Esophagus mucosa (tissue), 1 donor: ENCODE measurements at places on chromosomes 13 and 19.

DNA sequence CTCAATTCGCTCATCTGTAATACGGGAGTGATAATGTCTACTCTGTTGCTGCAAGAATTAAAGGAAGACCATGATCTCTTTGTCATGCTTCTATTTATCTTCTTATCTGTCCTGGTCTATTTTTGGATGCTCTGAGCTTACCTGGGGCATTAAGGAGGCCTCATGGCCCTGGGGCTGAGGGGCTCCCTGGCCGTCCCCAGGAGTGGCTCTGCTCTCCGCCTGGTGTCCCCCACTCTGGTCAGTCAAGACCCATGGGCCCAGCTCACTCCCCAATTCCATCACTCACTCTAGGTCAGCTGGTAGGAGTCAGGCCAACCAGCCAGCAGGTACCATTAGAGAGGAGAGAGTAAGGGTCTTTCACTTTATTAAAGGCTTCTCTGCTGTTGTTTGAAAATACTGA is 1.1 kb upstream of the CHST8 start:
- no peak for ATAC-seq

DNA sequence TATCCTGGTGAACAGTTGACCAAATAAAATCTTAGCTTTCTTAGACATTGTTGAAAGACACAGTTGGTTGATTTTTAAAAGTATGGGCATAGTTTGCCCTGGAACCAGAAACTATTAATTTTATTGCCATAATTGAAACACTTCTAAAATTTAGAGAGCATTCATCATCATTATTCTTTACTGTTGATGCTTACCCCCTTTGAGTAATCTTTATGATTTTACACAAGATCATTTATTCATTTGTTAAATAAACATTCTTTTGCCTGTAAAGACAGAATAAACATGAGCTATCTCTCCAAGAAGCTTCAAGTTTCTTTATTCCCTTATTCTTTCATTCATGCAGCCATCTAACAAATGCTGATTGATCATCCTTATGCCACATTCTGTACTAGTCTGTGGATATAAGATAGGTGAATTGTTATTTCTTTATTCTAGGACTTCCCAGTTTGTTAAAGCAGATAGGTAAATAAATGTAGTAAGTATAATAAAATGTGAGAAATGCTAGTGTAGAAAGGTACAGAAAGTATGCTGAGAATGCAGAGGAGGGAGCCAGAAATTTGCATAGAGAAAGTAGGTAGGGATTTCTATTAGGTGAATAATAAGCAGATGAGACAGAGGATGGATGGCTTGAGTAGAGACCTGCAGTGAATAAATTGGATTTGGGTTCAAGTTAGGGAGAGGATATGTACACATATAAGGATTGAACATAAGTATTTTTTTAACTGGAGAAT is 8.2 kb downstream of the SERTM1 start:
- no peak for ATAC-seq

DNA sequence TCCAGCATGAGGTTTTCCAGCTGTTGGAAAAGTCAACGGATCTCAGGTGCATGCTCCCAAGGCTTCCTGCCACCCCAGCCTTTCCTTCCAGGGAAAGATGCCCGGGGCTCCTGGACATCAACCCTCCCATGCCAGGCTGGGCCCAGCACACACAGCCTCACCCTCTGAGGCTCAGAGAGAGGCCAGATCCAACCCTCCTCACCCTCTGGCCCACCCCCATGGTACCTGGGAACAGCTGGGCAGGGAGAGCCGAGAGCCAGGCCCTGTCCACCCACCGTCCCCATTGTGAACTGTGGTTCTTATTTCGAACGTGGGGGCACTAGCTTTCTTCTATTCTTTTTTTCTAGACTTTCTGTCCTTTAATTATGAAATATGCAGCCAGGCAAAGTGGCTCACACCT is 9.9 kb upstream of the CCNP start:
- no peak for ATAC-seq

DNA sequence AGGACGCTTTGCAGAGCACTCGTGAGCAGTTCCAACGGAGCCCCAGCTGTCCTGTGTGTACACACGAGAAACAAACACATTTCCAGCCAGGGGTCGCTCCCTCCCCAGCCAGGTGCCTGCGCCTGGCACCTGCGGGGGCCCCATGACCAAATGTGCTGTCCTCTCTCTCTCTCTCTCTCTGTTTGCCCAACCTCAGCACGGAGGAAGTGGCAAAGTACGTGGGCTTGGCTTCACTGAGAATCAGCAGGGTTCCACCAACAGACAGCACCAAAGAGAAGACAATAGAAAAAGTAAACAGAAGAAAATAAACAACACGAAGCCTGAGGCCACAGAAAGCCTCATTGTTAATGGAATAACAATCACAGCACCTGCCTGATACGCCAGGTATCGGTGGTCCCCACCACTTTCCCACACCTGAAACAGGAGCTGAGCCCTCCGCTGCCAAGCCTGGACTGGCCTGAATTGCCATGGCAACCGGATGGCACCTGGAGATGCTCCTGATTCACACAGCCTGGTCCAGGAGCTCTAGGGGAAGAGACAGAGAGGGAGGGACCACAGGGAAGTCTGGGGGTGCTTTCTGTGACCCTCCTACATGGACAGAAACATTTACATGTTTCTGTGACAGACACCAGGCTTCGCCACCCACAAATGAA is 103.9 kb upstream of the CACNA1A start:
- no peak for ATAC-seq

DNA sequence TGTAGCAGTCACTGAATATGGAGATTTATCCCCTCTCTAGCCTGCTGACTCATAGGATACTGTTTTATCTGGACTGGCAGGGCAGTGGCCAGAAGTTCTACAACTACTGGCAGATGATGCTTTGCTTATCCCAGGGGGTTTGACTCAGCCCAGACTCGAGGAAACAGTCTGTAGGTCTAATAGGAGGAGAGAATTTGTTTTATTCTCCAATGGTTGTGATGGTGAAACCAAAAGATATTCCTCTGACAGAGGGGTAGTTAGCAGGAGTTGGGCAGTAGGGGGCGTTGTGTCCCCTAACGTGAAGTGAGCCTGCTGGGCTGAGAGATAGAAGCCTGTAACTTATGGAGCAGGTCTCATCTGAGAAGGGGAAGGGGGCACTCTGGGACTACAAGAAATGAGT is 74.9 kb downstream of the WTIP start:
- ATAC-seq: no peak

DNA sequence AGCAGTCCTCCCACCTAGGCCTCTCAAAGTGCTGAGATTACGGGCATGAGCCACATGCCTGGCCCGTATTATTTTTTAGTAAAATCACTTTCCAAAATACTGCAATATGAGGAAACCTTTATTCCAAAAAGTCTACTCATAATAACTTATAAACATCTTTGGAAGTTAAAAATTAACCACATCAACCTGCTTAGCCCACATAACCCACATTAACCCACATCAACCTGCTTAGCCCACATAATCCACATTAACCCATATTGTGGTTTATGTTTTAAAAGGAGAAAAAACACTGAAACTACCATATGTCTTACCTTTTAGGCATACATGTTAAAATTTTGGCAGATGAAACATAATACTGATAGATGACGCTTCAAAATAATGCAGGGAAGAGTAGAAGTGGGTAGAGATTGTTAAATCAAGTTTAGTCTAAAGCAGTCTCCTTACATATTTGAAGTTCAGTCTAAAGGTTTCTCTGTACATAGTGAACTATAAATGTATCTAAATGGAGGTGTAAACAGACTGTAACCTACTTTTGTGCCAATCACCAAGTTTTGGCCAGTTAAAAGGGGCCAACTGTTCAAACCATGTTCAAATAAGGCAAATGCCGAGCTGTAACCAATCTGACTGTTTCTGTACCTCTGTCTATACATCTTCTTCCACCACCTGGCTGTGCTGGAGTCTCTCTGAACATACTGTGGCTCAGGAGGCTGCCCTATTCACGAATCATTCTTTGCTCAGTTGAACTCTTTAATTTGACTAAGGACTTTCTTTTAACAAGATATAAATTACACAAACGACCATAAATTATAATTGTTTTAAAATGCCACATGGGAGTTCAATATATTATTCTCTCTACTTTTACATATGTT is 14.5 kb downstream of the KPNA3 start:
- ATAC-seq: no peak

GRCh38 chr19:54231077-54231931 is 8.5 kb upstream of the LILRB3 start:
- peak; percentile 89 for ATAC-seq

GRCh38 chr19:12782424-12783290 is 7.3 kb upstream of the HOOK2 start:
- ATAC-seq: peak; percentile 51

DNA sequence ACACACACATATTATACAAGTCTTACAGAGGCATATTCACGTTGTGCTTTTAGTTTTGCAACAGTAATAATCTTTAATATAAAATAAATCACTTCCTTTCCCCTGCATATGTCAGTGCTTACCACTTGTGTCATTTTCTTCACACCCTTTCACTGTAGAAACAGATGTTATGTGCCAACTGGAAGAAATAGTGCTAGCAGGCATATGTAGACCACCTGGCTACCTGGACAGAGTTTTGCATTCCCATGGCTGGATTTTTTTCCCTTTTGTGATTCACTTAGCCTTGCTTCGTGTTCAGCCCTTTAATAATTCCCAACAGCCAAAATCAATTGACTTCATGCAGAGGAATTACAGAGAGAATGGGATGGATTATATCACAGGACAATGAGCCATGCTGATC is 399.1 kb upstream of the SPRY2 start:
- no peak for ATAC-seq

GRCh38 chr19:45137179-45137761 is 23.5 kb downstream of the NKPD1 start:
- ATAC-seq: no peak

- peak; percentile 99 for ATAC-seq
Observed at GRCh38 chr13:84479656-84480055, 597.4 kb upstream of the SLITRK1 start.

DNA sequence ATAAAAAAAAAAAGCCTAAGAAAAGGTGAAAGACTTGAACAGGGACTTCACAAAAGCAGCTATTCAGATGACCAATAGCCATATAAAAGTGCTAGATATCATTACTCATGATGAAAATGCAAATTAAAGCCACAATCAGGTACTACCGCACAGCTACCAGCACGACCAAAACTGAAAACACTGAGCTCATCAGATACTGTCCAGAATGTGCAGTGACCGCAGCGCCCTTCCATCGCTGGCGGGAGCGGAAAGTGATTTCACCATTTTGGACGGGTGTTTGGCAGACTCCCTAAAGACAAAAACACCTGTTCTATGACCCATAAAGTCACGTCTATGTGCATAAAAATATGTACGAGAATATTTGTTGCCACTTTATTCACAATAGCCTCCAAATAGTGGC is 60.7 kb downstream of the SLC6A16 start:
- ATAC-seq: no peak

- peak; percentile 84 for ATAC-seq
Observed at GRCh38 chr13:100514788-100515409, 73.7 kb downstream of the GGACT start.

- no peak for ATAC-seq
Observed at GRCh38 chr13:73820688-73821087, 313.5 kb downstream of the KLF12 start.

DNA sequence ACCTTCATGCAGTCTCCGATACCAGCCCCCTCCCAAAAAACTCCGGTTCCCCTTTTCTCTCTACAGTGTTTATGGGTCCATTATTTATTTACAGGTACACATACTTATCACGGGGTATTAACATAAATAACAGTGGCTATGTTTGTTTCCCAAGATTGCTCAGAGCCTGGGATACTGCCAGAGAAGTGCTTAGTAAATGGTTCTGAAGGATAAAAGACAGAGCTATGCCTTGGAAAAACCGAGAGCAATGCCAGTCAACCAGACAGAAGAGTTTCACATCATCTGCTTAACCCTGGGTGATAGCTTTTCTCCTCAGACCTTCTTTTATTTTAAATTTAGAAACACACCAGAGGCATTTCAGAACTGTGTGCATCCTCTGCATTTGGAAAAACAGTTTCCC is 61.3 kb downstream of the NUFIP1 start:
- ATAC-seq: no peak

DNA sequence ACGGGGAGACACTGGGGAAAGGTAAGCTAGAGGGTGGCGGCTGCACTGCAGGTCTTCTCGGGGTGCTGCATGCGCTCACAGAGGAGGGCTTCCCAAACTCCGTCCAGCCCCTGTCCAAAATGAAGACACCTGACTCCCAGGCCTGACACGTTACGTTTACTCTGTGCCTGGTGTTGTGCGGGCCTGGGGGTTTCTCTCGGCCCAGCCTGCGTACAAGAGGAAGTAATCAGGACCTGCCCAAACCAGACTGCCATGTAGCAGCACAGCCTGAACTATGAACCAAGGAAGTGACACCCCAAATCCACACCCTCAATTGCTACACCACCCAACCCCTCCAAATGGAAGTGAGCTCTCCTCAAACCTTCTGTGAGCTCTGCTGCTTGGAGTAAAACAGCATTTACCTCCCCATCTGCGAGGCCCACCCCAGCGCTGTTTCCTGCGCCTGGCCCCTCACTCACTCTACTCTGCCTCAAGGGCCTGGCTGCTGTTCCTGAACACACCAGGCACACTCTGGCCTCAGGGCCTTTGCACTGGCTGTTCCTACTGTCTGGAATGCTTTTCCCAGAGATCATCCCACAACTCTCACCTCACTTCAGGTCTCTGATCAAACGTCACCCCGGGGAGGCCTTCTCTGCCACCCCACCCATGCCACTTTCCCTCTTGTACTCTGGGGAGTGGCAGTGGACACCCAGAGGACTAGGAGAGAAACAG is 3.0 kb downstream of the HSPBP1 start:
- peak; percentile 16 for ATAC-seq

- ATAC-seq: no peak
Observed at GRCh38 chr19:47470447-47471195, 1.1 kb downstream of the SLC8A2 start.

GRCh38 chr13:110371550-110372465 is 64.7 kb downstream of the COL4A2 start:
- ATAC-seq: no peak

DNA sequence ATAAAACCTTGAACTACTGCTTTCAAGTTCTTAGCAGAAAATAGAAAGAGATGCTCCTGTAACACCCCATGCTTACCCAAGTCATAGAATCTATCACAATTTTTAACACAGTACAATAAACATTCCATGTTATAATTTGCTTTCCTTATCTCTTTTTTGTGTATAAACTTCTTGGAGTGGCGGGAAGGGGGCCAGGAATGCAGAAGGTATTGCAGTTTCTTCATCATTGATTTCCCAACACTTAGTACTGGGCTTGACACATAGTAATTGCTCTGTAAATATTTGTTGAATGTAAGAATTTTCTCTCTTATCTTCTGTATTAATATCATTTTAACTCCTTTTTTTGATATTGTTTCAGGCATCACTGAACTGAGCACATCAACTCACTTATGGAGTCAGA is 535.8 kb downstream of the KCTD12 start:
- ATAC-seq: no peak

- ATAC-seq: no peak
Observed at GRCh38 chr13:36157480-36157879, 26.3 kb upstream of the DCLK1 start.
